Astrocyte of the cerebellum (primary cell): ENCODE measurements at places on chromosomes 2 and 18.

- peak; percentile 31 for DNase-seq
Measured at GRCh38 chr2:101230541-101231001, 22.1 kb upstream of the CNOT11 start.

GRCh38 chr2:162123806-162124758 is 28.0 kb downstream of the GCG start:
- peak; percentile 65 for DNase-seq

DNA sequence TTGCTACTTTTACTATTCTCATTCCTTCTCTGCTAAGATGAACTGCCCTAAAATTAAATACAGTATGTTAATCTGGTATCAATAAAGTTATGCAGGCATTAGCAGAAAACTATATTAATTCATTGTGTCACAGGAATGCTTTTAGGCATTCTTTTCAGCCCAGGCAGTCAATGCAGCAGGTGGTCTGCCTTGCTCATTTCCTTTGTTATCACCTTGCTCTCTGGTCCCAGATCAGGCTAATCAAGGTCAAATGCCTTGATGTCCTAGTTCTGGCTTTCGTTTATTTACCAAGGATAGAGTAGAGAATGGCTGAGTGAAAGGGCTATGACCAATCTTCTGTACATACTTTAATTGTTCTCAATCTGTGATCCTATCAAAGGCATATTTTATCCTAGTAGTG is 1023.6 kb downstream of the TMEM182 start:
- no peak for DNase-seq

- DNase-seq = no peak
Measured at GRCh38 chr2:68404164-68404563, 39.1 kb downstream of the PLEK start.

DNA sequence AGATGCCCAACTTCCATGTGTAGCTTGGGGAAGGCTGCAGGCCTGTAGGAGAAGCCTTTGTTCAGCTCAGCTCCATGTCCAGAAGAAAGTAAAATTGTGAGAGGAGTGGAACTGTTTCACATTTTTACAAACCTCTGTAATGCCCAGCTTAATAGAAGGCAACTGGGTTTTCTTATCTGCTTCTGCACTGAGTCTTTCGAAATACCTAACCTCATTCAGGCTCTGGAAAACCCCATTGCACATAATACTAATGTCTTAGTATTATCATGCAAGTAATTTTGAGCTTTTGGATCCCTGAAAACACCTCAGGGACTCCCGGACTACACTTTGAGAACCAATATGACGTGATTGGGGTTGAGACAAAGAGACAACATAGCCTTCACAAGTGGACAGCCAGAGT is 5.8 kb downstream of the SMIM21 start:
- no peak for DNase-seq

GRCh38 chr2:13524492-13524891 is 807.8 kb downstream of the TRIB2 start:
- DNase-seq = no peak

DNA sequence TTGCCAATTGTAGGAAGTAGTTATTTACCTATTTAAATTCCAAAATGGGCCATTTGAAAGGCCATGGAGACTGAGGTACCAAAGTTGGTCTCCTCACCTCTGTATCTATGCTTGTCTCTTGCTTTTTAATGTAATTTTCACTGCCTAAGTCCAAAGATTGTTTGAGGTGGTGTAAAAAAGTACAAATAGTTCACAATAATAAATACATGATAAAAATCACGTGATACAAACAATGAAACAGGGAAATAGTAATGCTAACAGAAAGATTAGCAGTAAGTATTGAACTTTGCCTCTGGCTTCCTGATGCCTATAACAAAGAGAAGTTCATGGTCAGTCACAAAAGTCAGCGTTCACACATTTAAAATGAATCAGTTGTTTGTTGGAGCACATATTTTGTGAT is 67.6 kb downstream of the CNTNAP5 start:
- DNase-seq = no peak

DNA sequence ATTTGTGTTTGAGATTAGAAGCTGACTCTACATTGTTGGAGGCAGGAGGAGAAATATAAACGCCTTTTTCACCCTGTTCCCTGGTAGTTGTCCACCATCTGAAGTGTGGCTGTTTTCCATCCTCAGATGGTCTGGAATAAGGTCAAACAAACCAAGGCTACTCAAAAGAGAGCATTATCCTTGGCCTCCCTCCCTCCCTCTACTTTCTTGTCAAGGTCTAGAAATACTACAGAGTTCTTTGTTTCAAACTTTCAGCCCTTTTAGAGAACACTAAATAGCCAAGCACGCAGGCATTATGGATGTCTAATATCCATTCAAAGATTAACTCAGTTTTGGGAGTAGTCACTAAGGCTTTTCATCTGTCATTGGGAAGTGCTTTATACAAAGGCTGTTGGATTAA is 215.8 kb upstream of the ITGA4 start:
- no peak for DNase-seq

- DNase-seq = peak; percentile 59
Measured at GRCh38 chr2:129877289-129877741, 102.2 kb upstream of the RAB6C start.

DNA sequence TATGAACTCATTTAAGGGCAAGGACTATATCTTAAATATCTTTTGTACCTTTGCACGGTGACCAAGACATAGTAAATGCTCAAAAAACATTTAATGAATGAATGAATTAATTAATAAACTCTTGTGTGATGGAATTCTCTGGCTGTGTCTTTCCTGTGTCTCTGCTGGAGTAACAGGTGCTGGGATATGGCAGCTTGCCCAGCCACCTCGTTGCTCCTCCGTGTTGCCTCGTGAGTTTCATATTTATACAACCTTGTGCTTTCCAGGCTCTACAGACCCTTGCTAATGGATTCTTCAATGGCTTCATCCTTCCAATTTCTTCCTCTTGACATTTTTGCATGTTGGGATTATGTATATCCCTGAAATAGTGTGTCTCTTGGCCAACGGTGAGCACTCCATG is 30.4 kb downstream of the CTAGE1 start:
- DNase-seq = no peak

GRCh38 chr2:121949271-121949670 is 193.8 kb downstream of the TSN start:
- DNase-seq = no peak

DNA sequence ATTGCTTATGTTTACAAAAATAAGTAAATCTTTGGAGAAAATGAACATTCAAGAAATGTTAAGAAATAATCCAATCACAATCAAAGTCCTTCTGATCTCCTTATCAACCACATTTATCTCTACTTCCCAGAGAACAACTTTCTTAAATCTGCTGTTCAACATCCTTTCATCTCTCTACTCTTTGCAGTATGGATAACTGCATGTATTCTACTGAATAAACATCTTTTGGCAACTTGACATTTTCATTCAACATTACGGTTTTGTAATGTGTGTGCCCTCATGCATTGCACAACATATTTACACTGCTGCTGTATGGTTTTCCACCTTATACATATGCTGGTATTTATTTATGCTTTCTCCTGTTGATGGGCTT is 9.2 kb downstream of the CMPK2 start:
- DNase-seq = no peak

GRCh38 chr2:241048149-241048948 is 49.9 kb downstream of the SNED1 start:
- no peak for DNase-seq

- DNase-seq = no peak
Measured at GRCh38 chr2:227616631-227617030, 667 bp upstream of the SCYGR4 start.
